ENCODE measurements at places on chromosomes 13 and 19. TPM values are rescaled to one million over a fixed set of nuclear protein-coding genes. Genes with fewer than 3 reads are reported as not detected.

DNA sequence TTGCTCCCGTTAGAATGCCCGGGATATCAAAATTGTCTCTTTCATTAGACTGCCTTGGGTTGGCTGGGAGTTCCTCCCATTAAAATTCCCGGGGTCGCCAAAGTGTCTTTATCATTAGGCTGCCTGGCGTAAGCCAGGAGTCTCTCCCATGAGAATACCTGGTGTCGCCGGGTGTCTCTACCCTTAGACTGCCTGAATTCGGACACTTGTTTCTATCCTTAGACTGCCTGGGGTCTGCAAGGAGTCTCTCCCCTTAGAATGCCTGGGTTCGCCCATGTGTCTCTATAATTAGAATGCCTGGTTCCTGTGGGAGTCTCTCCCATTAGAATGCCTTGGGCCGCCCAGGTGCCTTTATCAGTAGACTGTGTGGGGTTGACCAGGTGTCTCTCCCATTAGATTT, 1538.2 kb downstream of the UQCRFS1 start:
- DNase-seq = no peak

GRCh38 chr19:46043519-46043918, 2.7 kb upstream of the IGFL4 start:
- DNase-seq = no peak

- no peak for DNase-seq
These were observed 15.5 kb downstream of the DPP9 start for GRCh38 chr19:4707956-4708650.

KLK3 gene
- 0.66 TPM for polyA plus RNA-seq

- DNase-seq = no peak
These were observed 6.8 kb upstream of the KDM4B start for GRCh38 chr19:4962085-4962619.

GRCh38 chr13:20799726-20800416, 26.1 kb upstream of the EEF1AKMT1 start:
- DNase-seq = no peak

DNA sequence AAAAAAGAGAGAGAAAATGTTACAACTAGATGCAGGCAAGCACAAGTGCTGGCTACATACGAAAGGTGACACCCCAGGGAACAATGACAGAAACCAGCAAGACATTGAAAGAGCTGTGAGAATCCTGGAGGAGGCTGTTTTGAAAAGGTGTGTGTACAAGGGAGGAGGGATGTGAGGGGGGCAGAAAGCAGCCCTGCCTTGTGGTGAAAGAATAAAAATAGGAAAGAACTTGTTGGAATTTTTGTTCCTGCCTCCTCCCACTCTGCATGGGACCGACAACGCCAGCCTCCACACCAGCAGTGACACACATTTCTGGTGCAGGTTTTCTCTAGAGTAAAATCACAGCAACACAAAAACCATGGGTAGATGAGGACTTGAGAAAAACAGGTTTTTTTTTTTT, 1258.6 kb downstream of the PCDH9 start:
- no peak for DNase-seq

GRCh38 chr13:51612867-51613266, 28.6 kb downstream of the WDFY2 start:
- DNase-seq = no peak

OR10H1 gene
- not detected for polyA plus RNA-seq

All from left renal pelvis (tissue), 4 donors.